ENCODE measurements at places on chromosomes 1 and 21. TPM values are rescaled to one million over a fixed set of nuclear protein-coding genes. Genes with fewer than 3 reads are reported as not detected.

GRCh38 chr1:6996371-6996770, 211.1 kb downstream of the CAMTA1 start:
- no peaks in the 10 kb centered on the region for H3K36me3 ChIP-seq
- no peaks in the 10 kb centered on the region for H3K4me1 ChIP-seq
- DNase-seq = no peak
- no peaks in the 10 kb centered on the region for H3K27me3 ChIP-seq
- H3K27ac ChIP-seq = no peak overlapping the region

The TNFRSF4 gene
- total RNA-seq = 193 TPM

The LCE2A gene
- total RNA-seq = not detected

DNA sequence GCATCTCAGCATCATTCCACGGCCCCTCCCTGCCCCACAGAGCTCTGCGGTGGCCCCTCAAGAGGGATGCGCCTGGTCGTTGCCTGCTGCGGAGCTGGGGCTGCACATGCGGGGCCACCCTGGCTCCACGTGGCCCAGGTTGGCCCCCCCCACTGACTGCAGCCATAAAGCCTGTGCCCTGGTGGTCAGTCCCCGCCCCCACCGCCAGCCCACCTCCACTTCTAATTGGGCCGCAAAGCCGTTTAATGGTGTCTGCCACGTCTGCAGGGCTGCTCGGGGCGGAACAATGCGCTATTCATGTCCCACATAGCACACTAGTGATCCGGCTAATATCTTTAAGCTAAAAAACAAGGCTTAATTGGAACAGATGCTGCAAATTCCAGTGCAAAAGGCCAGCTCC, 33.5 kb upstream of the ACTRT2 start:
- no peaks in the 10 kb centered on the region for H3K36me3 ChIP-seq
- H3K4me3 ChIP-seq = no peak overlapping the region
- no peaks in the 10 kb centered on the region for H3K4me1 ChIP-seq
- H3K27ac ChIP-seq = no peak overlapping the region
- no peak for DNase-seq

- H3K4me1 ChIP-seq = peaks cover 5% of the 10 kb centered on the region
- no peak overlapping the region for H3K27ac ChIP-seq
- H3K27me3 ChIP-seq = no peaks in the 10 kb centered on the region
- H3K36me3 ChIP-seq = no peaks in the 10 kb centered on the region
- DNase-seq = no peak
Measured at GRCh38 chr1:43563876-43564539, 33.3 kb downstream of the PTPRF start.

DNA sequence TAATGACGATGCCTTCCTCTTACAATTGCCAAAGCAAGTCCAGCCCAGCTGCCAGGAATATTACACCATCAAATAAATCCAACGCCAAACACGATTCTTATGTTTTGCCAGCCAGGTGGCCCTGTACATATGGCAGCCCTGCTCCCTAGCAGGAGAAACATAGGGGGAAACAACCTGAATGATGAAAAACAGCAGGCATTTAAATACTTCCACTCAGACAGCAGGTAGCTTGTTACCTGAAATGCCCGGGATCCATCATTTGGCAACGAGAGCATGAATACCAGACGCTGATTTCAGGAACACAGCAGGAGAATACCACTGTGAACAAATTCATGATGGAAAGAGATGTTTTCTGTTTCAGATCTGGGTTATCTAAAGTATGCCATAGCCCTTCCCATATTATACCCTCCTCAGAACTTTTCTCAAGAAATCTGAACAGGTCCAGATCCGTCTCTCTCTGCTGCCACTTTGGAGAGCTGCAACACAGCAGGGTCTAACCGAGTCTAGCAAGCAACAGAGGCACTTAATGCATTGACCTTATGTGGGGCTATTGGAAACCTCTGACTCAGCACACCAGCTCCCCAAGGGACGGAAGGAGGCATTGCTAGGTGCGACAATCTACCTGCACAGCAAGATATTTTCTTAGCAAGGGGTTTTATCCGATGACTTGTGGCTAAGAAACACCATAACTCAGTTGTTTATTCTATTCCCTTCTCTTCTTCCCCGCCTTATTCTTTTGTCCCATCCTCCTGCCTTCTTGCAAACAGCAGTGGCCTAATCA, 166.3 kb downstream of the BARHL2 start:
- no peak overlapping the region for H3K27ac ChIP-seq
- no peak overlapping the region for H3K4me3 ChIP-seq
- H3K4me1 ChIP-seq = no peaks in the 10 kb centered on the region
- no peaks in the 10 kb centered on the region for H3K27me3 ChIP-seq

The S100A14 gene
- total RNA-seq = not detected

GRCh38 chr1:243473227-243474135, 217.6 kb downstream of the SDCCAG8 start:
- no peaks in the 10 kb centered on the region for H3K4me1 ChIP-seq
- no peaks in the 10 kb centered on the region for H3K36me3 ChIP-seq
- H3K27ac ChIP-seq = no peak overlapping the region
- DNase-seq = no peak

DNA sequence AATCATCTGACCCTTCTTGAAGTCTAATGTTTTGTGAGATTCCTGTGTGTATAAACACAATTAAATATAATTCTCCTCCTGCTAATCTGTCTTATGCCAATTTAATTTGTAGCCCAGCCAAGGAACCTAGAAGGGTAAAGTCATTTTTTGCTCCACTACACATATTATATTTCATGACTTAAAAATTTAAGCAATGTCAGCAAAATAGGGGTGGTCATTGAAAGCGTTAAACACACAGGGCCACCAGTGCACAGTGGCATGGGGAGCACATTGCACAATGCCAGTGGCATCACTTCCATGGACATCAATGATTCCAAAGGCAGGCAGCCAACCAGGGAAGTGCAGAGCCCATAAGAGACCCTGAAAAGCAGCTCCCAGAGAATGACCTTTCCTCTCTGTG, 166.1 kb downstream of the AJAP1 start:
- H3K27me3 ChIP-seq = no peaks in the 10 kb centered on the region
- no peak overlapping the region for H3K27ac ChIP-seq
- no peak for DNase-seq
- no peaks in the 10 kb centered on the region for H3K4me1 ChIP-seq
- H3K4me3 ChIP-seq = no peak overlapping the region

DNA sequence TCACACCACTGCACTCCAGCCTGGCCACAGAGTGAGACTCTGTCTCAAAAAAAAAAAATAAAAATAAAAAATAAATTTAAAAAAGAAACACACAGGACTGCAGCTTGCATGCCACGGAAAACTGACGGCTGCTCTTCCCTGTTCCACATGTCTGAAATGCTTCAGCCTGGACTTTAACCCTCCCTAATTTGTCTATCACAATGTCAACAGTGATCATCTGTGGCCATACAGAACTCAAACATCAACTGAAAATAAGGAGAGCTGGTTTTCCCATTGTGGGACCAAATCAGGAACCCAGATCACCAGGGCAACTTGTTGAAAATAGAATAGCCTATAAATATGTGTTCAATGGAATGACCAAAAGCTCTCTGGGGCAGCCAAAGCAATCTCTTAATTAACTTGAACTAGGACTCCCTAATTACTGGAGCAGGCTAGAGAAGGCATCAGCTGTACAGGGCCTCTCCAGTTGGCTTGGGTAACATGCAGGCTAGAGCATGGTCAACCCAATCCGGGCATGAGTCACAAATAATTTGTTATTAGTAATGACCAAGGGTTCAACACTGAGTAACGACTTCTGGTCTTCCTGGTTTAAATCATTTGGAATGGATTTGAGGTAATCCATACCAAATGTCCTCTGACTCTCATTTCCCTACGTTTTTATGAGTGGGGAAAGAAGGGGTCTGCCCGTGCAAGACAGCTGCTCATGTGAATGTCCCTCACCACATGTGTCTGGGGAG, 62.7 kb upstream of the KAZN start:
- H3K4me3 ChIP-seq = no peak overlapping the region
- H3K4me1 ChIP-seq = no peaks in the 10 kb centered on the region
- H3K27ac ChIP-seq = no peak overlapping the region

The TSACC gene
- not detected for total RNA-seq
